ENCODE measurements at places on chromosomes 7 and 10.

- no peak for DNase-seq
Observed at GRCh38 chr10:73862011-73862410, 12.3 kb downstream of the CAMK2G start.

DNA sequence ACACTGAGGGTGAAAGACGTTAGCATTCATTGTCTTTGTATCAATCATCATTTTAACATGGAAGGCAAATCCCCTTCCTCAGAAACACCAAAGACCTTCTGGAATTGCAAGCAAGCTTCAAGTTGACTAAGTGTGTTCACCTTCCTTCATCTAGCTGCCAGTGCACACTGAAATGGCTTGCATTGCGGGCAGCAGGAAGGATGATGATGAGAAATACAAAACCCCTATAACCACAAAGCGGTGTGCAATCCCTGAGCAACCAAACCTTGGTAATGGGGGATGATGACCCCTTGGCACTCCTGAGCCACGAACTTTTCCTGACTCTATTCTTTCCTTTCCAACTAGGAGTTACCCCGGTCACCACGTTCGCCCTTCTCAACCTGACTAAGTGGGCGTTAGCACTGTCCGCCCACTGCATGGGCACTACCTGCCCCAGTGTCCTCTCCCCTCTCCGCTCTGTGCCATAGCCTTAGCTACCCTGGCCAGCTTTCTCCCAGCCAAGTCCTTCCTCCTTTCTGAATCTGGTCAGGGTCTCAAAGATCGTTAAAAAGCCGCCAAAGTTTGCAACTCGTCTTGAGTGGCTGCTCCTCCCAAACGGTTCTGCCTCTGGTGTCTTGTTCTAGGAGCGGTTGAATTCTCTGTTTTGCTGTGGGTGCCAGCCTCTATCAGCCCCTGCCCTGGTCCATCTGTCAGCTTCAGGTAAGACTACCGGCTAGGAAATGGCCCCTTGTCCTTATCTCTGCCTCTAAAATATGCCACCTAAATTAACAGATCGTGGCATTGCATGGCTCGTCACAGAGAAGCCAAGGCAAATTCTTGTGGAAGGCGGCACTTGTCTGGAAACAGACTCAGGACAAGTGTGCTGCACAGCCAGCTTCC lies 586 bp upstream of the AOC1 start:
- no peak for DNase-seq

DNA sequence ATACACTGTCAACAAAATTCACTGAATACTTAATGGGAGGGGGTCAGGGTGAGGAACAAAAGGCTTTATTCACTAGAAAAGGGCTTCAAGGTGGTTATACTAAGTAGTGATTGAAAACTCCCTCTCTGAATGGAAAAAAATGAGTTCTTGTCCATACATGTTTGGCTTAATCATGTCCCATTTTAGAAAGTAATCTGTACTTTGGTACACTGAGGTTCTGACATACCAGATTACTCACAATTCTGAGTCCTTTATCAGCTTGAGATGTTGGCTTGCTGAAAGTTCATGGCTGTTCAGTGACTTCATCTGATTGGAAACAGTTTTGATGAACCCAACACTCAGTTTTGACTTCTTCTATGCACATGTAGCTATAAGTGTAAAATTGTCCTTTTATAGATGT lies 12.8 kb upstream of the NOBOX start:
- no peak for DNase-seq

GRCh38 chr10:51014680-51015389 lies 59.5 kb upstream of the PRKG1 start:
- DNase-seq, result no peak

DNA sequence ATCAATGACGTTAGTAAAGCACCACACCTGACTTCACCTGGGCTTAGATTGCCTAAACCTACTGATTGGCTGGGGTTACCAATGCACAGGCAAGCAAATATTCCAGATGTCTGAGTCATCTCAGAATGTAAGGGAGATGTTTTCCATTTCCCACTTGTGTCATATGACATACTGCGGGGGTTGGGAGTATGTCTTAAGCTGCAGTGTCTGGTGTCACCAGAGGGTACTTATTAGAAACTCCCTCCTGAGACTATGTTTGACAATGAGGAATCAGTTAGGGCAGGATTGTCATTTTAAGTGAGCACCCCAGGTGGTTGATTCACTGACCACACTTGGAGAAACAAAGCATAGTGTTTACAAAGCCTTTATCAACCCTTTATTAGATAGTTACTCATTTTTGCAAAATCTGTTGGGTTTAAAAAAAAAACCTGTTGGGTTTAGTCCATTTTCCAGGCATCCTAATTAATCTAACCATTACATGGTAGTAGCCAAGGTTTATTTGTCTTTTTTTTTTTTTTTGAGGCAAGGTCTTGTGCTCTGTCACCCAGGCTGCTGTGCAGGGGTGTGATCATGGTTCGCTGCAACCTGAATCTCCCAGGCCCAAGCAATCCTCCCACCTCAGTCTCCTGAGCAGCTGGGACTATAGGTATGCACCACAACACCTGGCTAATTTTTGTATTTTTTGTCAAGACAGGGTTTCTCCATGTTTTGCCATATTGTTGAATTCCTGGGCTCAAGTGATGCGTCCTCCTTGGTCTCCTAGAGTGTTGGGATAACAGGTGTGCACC lies 72.5 kb downstream of the CDK6 start:
- no peak for DNase-seq

- no peak for DNase-seq
Observed at GRCh38 chr7:95686109-95686508, 86.2 kb upstream of the DYNC1I1 start.

- DNase-seq, result no peak
Observed at GRCh38 chr10:88617772-88618300, 31.3 kb downstream of the LIPJ start.

DNA sequence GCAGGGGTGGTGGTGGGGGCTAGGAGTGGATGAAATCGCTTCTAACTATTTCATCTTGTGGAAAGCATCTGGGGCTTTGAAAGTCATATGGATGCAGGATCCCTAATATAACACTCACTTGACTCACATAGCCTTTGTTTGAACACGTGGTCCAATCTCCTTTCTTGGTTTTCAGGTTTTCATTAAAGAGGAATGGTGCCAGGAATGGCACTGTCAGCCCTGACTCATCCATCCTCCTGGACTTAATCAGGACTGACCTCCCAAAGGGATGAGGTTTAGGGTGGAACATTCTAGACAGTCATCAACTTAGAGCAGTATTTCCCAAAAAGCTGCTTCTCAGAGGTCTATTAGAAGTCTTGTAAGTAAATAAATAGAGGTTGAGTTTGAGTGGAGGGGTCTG lies 162.0 kb upstream of the PLXNA4 start:
- DNase-seq, result no peak

DNA sequence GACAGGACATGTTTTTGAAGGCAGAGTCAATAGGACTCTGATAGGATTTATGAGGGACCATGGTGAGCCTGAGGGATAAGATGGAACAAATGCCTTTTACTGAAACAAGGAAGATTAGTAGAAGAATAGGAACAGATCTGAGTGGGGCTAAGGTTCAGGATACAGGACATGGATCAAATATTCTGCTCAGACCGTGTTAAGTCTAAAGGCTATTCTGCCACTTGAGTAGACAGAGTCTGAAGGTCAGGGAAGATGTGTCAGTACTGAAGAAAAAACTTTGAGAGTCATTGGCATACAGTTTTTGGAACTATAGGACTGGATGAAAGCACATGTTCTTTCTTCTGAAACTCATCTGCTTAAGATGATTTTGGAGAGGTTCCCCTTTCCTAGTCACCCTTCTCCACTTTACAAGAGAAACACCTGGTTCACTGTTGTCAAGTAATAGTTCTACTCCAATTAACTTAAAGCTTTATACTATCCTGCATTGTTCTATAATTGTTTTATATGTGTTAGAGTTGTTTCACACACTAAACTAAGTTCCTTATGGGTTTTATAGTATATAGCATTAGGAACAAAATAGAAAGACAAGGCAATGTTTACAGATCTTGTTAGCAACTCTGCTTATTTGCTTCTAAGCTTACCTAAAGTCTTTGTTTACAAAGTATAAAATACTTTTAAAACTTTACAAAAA lies 43.4 kb downstream of the WASL start:
- DNase-seq, result no peak

GRCh38 chr10:128848810-128849209 lies 618.2 kb upstream of the MGMT start:
- no peak for DNase-seq

GRCh38 chr10:4006858-4007257 lies 221.8 kb upstream of the KLF6 start:
- no peak for DNase-seq
